ENCODE measurements at places on chromosomes 7 and 10.

- DNase-seq = no peak
Observed at GRCh38 chr10:125153703-125154490, 6.5 kb downstream of the CTBP2 start.

DNA sequence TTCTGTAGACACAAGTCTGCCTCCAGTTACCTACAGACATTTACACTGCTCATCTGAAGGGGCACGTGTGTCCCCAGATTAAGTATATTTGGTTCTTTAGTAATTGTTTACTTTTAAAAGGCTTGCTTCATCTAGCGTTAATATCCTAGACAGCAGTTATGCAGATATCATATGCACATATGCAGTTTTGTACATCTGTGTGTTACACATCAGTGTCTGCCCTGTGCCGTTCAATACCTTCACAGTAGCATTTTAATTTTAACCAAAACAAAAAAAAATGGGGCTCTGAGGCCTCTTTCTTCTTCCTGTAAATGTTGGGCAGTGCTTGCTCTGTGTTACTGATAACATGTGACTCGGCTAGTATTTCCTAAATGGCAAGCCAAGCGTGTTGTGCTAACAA is 331.4 kb upstream of the MGMT start:
- no peak for DNase-seq

GRCh38 chr7:64999165-65000004 is 7.1 kb downstream of the ERV3-1 start:
- no peak for DNase-seq

- DNase-seq = no peak
Observed at GRCh38 chr7:150988230-150989226, 2.3 kb upstream of the NOS3 start.

DNA sequence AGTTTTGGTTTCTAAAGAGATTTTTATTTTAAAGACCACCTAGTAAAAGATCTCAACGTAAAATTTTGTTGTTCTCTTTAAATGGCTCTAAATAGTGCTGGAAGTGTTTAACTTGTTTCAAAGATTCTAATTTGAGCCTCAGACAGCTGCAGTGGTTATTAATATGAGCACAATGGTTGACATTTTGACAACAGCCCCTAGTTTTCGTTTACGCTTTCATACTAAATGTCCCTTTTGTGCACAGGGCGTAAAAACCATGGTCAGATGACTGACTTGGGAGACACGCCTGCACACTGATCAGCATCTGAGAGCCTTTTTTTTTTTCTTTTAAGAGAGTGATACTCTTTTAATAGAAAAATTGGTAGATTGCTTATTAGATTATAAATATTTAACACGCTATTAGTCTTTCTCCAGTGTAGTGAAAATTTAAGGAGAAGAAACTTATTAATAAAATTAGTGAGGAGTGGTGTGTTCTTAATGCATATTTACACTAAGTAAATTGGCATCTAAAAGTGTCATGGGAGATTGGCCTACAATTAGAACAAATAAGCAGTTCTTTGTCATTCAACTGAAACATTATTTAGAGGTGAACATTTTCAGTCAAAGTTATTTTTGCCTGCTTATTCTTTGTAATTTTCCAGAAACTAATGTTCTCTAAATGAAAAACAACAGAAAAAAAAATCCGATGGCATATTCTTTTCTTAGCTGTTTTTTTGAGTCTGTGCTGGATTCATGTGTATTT is 182.8 kb upstream of the PHYHIPL start:
- DNase-seq = no peak

DNA sequence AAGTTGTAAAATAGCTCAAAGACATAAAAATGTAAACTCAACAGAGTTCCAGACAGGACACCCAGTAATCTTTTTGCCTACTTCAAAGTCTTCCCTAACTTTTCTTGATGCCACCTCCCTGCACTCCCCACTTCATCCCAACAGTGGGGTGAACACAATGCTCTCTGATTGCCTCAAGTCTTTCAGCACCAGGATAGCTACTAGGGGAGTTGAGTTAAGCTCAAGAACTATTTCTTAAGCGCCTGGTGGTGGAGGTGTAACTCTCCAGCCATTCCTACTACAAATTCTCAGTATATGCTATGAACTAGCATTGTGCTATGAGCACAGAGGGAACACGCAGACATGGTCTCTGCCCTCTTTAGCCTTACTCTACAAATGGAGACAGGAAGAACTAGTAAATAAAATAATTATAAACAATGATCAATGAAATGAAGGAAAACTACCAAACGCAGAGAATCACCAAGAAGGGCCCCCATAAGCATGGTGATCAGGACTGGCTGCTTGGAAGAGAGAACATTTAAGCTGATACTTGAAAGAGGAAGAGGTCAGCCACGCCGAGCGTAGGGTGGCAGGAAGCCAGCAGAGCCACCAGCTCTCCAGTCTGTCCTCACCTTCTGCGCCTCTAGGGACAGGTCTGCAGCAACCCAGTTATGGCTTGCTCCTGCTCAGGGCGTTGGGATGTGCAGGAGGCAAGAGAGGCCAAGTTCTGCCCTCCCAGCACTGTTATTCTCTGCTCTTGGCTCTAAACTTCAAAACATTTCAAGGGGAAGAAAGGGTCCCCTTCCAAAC is 16.7 kb upstream of the FRA10AC1 start:
- DNase-seq = no peak

DNA sequence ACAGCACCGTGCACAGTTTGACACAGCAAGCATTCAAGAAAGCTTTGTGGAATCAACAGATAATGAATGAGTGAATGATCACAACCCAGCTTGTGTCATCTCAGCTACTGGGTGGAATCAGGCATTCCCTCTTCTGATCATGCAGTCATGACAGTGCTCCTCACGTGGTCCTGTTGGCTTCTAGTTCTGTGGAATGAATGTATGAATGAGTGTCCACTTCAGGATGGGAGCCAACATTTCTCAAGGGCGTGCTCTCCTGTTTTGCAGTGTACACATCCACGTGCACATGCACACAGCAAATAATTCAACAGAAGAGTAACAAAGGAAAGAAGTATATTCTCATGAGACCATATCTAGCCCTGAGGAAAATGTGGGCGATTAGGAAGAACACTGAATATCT is 133.1 kb upstream of the NPVF start:
- no peak for DNase-seq

DNA sequence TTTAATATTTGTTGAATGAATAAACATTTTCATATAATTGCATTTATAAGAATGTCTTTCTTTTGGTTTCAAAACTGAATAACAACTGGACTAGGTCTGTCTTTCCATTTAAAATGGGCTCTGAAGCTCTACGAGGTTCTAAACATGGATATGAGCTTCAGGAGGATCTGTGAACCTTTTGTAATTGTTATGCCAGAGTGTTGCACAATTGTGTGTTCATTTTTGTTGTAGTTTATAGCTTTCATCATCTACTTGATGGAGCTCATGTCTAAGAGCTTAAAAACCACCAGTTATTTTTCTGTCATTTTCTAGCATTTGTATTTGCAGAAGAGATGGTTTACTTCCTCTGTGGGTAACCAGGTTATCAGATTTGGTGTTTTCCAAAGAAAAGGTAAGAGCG is 265.7 kb upstream of the NPY start:
- no peak for DNase-seq
